ENCODE measurements at places on chromosomes 12 and 14.

DNA sequence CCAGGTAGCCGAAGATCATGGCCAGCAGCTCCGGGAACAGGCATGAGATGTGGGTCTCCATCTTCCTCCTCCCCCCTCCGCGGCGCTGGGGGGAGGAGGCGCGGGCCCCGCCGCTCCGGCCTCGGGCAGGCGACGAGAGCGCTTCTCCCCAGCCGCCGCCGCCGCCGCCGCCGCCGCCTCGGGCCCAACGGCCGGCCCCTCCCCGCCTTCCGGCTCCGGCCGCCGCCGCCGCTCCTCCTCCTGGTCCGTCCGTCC is 448 bp downstream of the FBXL14 start:
- no peak for DNase-seq

DNA sequence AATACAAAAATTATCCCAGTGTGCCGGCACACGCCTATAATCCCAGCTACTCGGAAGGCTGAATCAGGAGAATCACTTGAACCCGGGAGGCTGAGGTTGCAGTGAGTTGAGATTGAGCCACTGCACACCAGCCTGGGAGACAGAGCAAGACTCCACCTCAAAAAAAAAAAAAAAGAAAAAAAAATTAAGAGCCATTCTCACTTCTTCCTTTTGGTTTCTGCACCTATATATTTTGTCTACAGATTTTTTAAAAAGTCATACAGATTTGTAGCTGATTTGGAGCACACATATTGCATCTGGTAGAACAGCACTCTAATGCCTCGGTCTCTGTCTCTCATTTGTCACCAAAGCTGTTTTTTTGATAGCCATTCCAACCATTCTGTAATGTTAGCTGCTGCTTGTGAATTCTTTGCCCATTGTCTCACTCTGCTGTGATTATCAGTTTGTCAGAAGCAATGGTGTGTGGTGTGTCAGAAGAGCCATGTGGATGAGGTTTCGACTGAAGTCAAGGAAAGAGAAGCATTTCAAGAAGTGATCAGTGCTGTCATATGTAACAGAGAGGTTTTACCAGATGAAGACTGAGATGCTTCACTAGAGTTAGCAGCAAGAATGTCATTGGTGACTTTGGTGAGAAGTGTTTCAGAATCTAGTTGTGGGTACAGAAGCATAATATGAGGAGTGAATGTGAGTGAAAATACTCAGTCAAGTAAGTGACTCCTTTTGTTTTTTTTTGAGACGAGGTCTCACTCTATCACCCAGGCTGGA is 8.7 kb upstream of the KTN1 start:
- no peak for DNase-seq

- DNase-seq, result no peak
Measured at GRCh38 chr14:32474478-32475195, 145.5 kb downstream of the AKAP6 start.

DNA sequence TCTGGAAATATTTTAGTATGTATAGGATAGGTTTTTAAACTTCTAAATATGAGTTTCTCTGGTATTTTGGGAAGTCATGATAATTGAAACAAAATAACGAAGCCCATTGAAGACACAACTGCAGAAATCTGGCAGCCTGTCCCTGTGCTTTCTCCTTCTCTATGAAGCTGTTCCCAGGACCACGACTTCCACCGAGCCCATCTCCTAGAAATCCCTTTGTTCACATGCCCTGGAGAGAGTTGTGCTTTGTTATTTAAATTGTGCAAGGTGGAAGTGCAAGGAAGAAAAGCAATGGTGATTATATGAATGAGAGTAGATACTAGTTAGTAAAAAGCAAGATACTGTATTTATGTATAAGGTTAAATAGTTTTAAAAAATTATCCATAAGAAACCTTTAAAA is 32.2 kb downstream of the STK38L start:
- no peak for DNase-seq

DNA sequence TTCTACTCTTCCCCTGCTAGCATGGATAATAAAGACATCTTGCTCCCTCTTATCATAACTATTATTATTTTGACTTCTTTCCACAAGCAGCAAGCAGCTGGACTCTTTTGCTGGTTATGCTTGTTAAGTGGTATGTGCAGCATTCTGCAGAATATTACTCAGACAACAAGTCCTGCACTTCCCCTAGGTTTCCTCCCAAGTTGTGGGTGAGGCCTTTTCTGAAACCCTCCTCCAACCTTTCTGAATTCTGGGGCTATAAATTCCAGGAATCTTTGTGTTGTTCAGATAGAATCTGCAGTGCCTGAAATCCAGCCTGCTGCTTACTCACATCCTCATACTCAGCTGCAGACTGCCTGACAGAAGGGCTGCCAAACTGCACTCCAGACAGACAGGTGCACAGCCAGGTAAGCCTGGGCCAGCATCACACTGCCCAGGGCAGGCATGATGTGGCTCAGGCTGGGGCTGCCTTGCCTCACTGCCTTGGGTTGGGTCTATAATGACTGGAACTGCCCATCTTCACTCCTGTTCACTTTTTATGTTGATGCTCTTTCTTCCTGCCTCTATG is 6.2 kb upstream of the DHRS2 start:
- DNase-seq, result no peak

DNA sequence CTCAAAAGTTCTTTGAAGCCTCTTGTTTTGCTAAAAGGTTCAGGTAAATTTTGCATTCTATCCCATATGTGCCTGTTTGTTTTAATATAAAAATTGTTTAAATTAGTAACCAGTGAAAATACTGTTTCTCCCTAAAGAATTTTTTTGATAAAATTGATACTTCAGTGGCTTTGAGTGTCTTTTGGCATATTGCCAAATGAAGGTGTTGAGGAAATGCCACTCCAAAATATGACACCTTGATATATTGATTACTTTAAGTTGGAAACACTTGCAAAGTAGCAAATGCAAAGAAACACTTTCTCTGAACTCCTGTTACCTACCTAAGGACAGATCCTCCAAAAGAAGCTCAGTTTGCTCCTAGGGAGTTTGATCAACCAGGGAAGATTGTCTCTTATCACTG is 8.4 kb downstream of the STYX start:
- no peak for DNase-seq

- no peak for DNase-seq
Measured at GRCh38 chr14:102277874-102278630, 26.9 kb downstream of the MOK start.

GRCh38 chr12:50589650-50590435 is 85.1 kb downstream of the DIP2B start:
- DNase-seq, result peak; percentile 13

All from activated naive CD4-positive, alpha-beta T cell treated with Interleukin-2 at 50 U/mL for 16 hours (primary cell).